ENCODE measurements at places on chromosomes 4 and X.

DNA sequence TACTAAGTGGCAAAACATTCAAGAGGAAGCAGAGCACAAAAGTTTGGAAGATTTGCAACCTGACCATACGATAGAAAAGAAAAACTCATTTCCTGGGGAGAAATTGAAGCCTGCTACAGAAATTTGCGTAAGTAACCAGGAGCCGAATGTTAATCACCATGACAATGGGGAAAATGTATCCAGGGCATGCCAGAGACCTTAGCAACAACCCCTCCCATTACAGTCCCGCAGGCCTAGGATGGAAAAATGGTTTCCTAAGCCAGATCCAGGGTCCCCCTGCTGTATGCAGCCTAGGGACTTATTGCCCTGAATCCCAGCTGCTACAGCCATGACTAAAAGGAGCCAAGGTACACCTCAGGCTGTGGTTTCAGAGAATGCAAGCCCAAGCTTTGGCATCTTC is 472.2 kb upstream of the KLHL4 start:
- no peak for DNase-seq

- no peak for DNase-seq
These were observed 247.7 kb downstream of the AFAP1 start for GRCh38 chr4:7691982-7692381.

- no peak for DNase-seq
These were observed 1.7 kb upstream of the IL3RA start for GRCh38 chrX:1334854-1335253.

GRCh38 chr4:164821711-164822110 is 55.3 kb upstream of the APELA start:
- DNase-seq: no peak

DNA sequence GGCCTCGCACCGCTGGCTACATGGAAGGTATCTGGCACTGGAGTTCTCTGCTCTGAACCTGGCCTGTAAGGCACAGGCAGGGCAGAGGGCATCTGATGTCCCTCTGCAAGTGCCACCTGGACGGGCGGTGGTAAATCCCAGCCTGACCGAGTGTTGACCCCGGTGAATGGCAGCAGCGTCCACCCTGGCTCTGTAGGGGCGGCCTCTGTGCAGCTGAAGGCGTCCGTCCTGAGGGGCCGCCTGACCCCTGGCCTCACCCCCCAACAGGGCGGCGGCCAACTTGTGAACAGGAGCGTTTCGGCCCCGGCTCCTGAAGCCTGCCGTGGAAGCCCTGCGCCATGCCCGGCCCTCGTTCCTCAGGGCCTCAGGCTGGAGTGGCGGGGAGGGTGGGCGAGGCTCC is 51.4 kb downstream of the CPZ start:
- DNase-seq: no peak

GRCh38 chr4:158809611-158810486 is 41.0 kb downstream of the FNIP2 start:
- no peak for DNase-seq

GRCh38 chrX:150731795-150732194 is 38.6 kb downstream of the MTMR1 start:
- DNase-seq: peak; percentile 3

DNA sequence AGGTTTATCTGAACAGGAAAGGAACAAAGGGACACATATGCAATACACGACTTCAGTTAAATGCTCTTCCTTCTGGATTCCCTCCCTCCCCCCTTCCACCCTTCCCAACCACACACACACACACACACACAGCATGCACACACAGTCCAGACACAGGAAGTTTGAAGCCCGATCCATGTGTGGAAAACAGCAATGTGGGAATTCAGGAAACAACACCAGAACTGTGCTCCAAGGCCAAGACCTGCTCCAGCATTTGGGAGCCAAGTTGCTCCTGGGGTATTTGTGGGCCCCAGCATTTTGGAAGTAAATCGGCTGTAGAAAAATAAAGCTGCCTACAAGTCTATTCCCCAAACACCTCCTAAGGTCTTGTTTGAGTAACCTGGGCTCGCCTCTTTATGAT is 5.6 kb upstream of the AMOT start:
- no peak for DNase-seq

GRCh38 chr4:114021451-114021850 is 42.0 kb upstream of the ARSJ start:
- DNase-seq: no peak

- no peak for DNase-seq
These were observed 19.2 kb upstream of the MAB21L2 start for GRCh38 chr4:150562751-150563150.

DNA sequence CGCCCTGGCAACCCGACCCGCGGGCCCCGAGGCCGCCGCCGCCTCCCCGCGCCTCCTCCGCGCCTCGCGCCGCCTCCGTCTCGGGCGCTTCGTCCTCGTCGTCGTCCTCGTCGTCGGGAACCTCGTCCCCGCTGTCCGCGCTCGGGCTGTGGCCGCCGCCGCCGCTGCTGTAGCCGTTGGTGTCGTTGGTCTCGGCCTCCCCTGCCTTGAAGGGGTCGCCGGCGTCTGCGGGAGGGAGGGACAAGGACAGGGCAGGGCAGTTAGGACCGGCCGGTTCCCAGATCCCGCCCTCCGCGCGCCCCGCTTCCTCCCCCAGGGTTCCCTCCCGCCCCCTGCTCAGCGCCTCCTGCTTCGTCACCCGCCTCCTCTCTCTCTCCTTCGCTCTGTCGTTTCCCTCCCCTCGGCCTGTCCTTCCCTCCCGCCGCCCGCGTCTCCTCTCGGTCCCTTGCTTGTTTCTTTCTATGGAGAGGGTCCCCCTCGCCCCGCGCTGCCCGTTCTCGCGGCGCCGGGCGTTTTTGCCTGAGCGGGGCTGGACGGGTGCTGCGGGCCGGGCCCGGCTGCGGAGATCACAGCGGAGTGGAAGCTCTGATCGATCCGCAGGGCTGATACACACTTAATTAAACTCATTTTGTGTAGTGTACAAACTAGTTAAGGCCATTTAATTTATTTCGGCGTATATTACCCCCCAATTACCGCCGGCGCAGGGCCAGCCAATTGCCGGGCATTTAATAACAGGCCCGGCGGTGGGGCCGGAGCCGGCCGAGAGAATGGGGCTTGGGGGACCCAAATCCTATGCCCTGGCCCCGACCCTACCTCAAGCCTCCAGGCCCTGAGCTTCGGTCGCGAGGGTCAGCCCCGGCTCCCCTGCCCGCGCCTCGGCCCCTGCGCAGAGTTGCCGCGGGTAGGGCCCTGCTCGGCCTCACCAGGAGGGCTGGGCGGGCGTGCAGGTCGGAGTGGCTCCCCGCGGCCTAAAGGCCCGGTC is 2.4 kb downstream of the NKX1-1 start:
- no peak for DNase-seq

GRCh38 chr4:79334783-79335182 is 8.9 kb upstream of the NAA11 start:
- DNase-seq: no peak

DNA sequence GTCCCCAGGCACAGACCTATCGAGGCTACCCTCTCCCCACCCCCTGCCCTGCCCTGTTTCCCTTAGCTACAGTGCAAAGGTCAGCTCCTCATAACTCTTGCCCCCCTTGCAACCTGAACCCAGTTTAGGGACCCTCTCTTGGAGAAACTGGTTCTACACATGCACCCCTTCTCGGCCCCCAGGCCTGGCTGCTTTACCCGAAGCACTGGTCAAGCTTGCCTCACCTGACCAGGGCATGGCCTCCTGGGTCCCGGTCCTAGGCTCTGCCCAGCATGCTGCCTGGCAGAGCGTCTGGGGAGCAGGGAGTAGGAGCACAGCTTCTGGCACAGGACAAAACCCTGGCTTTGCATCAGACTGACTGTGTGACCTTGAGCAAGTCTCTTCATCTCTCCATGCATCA is 28.0 kb downstream of the ZNF185 start:
- no peak for DNase-seq

- no peak for DNase-seq
These were observed 78.9 kb upstream of the BMPR1B start for GRCh38 chr4:94678896-94679295.

GRCh38 chrX:916230-916599 is 285.6 kb downstream of the SHOX start:
- DNase-seq: no peak

GRCh38 chrX:57583477-57583876 is 8.3 kb upstream of the ZXDB start:
- no peak for DNase-seq

DNA sequence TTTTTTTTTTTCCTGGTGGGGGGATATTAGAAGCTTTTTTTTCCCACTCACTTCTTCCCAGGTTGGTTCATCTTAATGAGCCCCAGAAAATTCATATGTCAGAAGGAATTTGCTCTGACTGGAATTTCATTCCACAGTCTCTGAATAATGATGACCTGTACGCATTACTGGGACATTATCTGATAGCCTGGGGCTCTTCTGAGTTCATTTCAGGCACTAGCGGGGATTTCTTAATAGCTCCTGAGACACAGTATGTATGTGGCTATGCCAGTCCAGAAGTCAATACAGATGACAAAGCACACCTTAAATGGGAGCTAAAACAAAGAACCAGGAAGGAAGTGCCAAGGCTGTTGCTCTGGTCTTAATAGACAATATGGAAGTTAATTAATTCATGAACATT is 295.2 kb upstream of the IGFBP7 start:
- DNase-seq: no peak

DNA sequence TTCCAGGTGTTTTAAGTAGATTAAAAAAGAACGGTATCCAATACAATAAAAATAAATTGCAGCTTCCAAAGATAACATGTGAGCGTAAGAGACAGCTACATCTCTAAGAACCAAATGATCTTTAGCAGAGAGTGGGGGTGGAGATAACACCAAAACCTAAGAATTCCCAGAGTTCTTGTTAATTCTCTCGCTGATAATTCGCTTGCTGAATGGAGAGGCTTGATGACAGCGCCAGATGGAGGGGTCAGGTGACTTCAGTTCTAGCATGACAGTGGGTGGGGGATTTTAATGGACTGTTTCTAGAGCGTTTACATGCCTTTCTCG is 2.3 kb downstream of the CLCN4 start:
- DNase-seq: no peak

DNA sequence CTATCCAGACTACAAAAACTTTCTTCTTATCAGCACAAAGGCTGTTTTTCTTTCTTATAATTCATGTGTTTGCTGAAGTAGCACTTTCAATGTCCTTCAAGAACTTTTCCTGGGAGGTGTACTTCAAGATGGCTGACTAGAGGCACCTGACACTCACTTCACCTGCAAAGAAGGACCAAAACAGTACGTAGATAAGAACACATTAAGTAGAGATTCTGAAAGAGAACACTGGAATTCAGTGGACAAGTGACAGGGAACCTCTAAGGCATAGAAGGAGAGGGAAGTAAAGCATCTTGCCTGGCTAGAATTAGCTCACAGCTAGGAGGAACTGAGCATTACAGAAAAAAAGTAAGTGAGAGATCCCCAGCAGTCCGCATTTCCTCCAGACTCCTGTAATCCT is 21.7 kb upstream of the BMP15 start:
- DNase-seq: no peak

DNA sequence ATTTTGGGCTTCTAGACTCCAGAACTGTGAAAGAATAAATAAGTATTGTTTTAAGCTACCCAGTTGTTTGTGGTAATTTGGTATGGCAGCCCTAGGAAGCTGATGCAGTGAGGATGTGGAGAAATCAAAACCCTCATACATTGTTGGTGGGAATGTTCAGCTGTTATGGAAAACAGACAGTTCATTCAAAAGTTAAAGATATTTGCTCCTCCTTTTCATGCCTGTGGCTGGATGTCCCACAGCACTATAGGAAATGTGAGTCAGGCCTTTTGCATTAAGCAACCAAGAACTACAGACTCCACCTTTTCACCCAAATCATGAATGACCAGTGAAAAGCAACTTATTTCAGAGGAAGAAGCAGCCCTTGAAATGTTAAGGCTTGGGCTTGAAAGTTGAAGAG is 6.7 kb downstream of the BBS12 start:
- DNase-seq: no peak

DNA sequence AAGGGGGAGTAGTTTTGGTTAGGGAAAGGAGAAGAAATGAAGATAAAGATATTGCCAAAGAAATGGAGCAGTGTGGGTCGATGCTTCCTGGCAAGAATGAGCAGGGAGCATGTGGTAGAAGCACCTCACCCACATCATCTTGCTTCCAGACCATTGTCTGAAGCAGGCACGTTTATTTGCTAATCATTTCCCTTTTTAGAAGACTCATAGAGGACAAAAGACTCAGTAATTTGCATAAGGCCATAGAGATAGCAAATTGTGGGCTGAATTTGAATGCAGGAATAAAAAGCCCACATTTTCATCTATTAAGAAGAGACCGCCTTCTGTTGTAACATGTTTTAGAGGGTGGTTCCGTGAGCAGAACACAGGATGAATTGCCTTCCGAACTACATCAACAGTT is 275.2 kb upstream of the FAT4 start:
- DNase-seq: no peak

GRCh38 chr4:90444904-90445303 is 317.7 kb downstream of the CCSER1 start:
- DNase-seq: no peak

DNA sequence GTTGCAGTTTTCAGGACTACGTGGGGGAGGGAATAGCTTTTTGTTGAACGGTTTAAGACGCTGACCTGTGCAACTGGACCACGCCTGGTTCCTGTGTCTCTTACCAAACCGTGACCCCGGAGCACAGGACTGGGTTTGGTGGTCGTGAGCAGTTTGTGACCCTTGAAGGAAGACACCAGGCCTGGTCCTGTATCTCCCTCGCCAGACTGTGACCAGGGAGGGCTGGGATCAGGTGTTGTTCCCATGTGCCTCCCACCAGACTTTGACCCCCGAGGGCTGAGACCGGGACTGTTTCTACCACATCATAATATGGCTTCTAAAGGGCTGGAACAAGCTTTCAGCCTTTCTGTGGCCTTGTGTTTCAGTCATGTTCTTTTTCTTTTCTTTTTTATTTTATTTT is 683 bp downstream of the EBP start:
- no peak for DNase-seq

GRCh38 chrX:6986915-6987314 is 160.6 kb upstream of the STS start:
- no peak for DNase-seq

DNA sequence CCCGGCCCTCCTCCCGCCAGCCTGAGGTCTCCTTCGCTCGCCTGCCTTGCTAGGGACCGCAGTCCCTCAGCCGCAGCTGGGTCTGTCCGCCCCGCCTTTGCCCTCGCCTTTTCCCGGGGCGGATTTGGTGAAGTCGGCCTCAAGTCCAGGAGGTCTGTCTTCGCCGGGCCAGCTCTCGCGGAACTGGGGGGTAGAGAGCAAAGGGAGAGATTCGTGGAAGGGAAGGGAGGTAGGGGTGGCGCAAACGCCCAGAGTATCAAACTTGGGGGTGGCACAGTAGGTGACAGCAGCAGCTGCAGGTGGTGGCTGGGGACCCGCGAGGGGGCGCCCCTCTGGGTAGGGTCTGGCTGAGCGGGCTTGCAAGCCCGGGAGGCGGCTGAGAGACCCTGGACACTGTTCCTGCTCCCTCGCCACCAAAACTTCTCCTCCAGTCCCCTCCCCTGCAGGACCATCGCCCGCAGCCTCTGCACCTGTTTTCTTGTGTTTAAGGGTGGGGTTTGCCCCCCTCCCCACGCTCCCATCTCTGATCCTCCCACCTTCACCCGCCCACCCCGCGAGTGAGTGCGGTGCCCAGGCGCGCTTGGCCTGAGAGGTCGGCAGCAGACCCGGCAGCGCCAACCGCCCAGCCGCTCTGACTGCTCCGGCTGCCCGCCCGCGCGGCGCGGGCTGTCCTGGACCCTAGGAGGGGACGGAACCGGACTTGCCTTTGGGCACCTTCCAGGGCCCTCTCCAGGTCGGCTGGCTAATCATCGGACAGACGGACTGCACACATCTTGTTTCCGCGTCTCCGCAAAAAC is at the start of gene NPY2R:
Gene NPY2R (plus strand): TSS at position 379 of the 797 bp plus-strand sequence. CDS start 5,304 bp downstream, outside the sequence.
- DNase-seq: no peak

- DNase-seq: no peak
These were observed 81.5 kb upstream of the SMIM10 start for GRCh38 chrX:134909261-134909660.

Measured in activated CD4-positive, CD25-positive, alpha-beta regulatory T cell treated with anti-CD3 and anti-CD28 coated beads, Interleukin-2, amount 50 U/mL, for 16 hours (primary cell).